ENCODE measurements at places on chromosomes 5 and 9.

- no peak for DNase-seq
Measured at GRCh38 chr9:131986576-131986975, 93.1 kb downstream of the MED27 start.

DNA sequence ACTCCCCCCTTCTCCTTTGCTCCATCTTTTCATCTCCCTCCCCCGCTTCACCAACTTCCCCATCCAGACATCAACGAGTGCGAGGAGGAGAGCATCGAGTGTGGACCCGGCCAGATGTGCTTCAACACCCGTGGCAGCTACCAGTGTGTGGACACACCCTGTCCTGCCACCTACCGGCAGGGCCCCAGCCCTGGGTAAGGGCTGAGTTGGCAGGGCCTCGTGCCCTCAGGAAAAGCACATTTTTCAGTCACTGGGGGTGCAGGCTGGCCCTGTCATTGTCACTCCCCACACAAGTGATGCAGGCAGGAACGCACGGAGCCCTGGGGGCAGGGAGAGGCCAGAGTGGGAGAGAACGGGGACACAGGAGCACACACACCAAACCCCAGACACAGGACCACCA, 12.4 kb upstream of the ASS1 start:
- no peak for DNase-seq

DNA sequence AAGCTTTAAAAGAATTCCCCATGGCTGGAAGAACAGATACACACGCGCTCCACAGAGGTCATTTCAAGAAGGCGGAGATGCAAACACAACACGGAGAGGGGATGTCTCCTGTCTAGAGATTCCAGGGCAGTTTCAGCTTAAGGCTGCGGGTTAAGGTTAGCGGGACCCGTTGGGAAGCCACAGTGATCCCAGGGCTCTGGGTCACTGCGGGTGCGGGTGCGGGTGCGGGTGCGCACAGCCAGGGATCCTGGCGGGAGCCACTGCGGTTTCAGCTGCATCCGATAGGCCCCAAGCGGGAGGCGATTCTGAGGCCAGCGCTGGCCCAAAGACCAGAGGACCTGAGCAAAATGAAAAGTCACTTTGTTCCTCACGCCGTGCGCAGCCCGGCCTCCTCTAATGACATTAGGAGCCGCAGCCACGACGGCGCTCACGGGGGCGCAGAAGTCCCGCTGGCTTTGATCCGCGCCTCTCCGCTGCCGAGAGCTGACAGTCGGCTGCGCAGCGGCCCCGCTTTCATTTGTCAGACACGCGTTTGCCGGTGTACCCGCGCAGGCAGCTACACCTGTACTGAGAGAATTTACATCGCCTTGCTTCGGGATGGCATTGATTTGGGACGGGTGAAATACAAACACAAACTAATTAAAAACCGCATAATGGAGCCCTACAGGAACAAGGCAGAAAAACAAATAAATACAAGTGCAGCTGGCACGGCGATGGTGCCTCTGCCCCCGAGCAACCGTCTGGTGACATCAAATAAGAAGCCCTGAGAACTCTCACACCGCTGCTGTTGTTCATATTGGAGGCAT, 5.3 kb upstream of the IRX1 start:
- no peak for DNase-seq

DNA sequence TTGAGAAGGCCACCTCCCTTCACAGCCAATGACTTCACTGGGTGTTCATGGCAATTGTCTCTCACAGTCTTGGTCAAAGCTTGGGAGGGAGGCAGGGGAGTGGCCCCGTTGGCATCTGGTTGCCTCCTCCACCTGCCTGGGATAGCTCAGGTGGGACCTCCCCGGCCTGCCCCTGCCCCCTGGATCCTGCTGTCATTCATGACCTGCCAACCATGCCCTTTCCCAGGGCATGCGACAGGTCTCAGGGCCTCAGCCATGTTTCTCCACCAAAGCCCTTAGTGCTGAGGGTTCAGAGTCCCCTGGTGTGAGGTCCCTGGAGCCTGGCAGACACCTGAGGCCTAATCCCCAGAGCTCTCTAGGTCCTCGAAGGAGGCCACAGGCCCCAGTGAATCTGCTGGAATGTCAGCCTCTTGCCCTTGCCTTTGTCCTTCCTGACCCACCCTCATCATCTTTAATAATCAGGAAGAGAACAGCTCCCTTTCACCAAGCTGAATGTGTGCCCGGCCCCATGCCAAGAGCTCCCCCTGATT, 5.6 kb downstream of the DAB2IP start:
- DNase-seq: no peak

DNA sequence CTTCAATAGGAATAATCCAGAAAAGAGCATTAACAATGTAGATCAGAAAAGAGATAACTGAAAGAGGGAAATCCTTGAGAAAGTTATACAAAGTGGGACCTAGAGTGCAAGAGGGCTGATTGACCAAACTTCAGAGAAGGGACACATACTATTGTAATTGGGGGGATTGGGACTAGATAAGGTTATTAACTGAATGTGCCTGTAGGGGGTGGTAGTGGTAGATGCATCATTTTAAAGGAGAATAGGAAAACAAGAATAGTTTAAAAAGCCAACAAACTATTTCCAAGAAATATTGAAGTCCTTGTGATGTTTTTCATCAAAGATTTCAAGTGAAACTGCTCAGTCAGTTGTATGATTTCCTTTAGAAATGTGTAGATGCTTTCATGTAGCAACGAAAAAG, 468.5 kb downstream of the TAF11L14 start:
- no peak for DNase-seq

DNA sequence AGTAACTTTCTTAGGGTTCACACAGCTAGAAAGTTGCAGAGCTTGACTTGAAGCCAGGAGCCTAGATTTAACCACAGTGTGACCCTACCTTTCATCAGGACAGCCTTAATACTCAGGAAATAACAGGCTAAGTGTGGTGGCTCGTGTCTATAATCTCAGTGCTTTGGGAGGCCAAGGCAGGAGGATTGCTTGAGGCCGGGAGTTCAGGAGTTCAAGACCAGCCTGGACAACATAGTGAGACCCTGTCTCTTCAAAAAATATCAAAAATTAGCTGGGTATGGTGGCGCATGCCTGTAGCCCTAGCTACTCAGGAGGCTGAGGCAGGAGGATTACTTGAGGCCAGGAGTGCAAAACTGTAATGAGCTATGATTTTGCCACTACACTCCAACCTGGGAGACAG, 681.1 kb downstream of the MAT2B start:
- DNase-seq: no peak

DNA sequence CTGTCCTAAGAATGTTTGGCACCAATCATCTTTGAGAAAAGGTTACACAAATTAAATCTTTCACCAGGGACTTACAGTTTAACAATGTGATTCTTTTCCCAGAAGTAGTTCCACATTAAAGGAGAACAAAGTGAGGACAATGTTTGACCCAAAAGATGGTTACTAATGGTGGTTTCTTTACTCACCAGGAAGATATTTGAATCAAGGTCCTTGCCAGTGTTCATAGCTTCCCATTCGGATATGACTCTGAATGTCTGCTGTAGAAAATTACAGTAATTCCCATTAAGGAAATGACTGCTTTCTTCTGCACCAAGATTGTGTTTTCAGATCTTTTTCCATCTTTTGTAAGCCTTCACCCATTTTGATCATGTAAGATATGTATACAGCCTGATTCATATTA, 114.6 kb upstream of the ADAMTSL1 start:
- DNase-seq: no peak

- DNase-seq: no peak
Measured at GRCh38 chr5:154388842-154389241, 57.0 kb upstream of the SAP30L start.

- DNase-seq: no peak
Measured at GRCh38 chr9:85744480-85744879, 2.7 kb upstream of the AGTPBP1 start.

- DNase-seq: no peak
Measured at GRCh38 chr5:171706736-171707441, 78.7 kb upstream of the SMIM23 start.

All from activated T-cell treated with anti-CD3 and anti-CD28 coated beads for 24 hours (primary cell).